ENCODE measurements at places on chromosomes 2 and 18.

DNA sequence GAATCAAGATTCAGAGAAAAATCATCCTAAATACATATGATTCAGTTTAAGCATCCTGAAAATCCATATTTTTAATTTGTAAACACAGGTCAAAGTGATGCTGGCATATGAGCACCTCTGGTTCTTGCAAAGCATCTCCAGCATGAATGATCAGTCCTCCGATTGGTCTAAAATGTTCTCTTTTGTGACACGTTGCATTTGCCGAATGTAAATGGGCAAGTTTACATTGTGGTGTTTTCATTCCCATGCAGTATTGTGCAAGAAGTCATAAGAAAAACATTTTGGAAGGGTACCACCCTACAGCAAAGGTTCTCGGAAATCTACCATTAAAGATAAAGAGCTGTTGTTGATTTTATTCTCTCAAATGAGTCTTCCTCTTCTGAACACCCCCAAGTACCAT is 108.0 kb upstream of the UNC80 start:
- no peak for DNase-seq

DNA sequence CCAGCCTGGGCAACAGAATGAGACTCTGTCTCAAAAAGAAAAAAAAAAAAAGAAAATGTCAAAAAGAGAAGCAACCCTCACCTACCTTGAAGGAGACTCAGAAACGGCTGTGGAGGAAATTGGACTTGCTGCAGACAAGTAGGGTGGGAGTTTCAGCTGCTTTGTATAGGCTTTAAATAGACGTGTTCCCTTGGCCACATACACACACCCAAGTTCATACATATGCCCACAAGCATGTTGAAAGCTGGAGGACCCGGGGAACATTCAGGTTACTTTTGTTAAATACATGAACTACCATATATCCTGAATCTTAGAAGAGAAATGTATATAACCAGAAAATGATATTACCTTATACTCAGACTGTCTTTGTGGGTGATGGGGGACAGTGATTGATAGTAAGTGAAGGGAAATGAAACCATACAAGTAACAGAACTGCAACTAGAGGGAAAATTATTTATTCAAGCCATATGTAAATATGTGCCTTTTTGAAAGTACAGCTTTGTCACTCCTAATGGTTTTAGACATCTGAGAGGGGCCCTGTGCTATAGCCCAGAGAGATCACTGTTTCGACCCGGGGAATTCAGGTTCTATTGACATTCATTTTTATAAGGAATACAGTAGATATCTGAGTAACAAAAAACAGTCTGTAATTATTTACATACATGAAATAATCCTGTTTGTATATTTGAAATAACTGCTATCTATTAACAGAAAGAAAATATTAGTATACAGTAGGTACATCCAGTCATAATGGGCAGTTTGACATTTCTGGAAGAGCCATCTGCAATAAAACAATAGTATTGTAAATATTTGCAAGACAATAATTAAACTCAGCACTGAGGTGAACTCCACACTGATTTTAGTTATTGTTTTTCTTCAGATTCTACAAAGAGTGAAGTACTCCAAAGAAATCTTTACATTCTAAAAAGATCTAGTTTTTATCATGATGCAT is 48.0 kb upstream of the TGIF1 start:
- no peak for DNase-seq

- no peak for DNase-seq
These were observed 73.6 kb downstream of the ST6GAL2 start for GRCh38 chr2:106812383-106812782.

- peak; percentile 2 for DNase-seq
These were observed 81.7 kb downstream of the COL4A4 start for GRCh38 chr2:227082286-227082685.

DNA sequence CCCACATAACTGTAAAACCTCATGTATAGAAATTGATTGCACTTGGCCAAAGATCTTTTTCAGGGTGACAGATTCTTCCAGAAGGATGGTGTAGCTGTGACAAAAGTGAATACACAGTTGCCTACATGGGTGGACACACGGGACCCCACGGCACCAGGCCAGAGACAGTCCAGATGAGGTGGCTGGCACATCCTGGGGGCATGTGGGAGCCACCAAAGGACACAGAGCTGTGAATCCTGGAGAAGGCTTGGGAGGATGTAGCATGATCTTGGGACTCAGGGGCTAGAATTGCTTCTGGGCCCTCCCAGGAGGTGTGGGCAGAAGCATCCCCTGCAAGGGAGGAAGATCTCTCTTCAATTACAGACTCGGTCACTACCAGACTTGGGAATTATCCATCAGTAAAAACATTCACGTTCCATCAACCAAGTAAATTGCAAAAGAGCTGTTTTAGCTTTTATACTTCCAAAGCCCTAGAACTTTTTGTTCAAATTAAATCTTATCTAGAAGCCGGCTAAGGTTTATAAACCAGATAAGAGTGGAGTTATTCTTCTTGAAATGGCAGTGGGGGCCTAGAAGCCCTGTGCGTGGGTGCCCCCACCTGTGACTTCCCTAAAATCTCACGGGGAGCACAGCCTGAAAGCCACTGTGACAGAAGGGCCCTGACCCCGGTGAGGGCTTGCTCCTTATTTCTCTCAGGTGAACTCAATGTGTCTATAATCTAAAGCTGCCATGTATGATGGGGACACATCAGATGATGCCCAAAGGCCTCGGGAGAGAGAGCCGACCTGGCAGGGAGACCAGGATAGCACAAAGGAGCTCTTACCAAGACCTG is 81.7 kb downstream of the SEPTIN10 start:
- no peak for DNase-seq

DNA sequence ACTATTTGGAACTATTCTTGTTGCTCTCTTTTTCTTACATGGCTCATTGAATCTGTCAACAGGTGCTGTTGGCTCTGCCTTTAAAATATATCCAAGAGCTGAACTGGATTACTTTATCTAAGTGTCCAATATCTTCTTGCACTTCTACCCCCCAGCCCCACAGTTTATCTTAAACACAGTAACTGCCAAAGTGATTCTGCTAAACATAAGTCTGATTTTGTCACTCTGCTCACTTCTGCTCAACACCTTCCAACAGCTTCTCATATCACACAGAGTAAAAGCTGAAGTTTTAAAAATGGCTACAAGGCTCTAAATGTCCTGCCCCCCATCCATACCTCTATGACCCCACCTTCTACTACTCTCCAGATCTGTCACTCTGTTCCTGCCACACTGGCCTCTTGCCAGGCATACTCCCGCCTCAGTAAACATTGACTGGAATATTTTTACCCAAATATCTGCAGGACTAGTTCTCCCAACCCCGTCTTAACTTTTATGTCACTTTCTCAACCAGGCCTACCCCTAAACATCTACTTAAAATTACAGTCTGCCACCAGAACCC is 130.7 kb downstream of the CCDC148 start:
- DNase-seq: no peak

DNA sequence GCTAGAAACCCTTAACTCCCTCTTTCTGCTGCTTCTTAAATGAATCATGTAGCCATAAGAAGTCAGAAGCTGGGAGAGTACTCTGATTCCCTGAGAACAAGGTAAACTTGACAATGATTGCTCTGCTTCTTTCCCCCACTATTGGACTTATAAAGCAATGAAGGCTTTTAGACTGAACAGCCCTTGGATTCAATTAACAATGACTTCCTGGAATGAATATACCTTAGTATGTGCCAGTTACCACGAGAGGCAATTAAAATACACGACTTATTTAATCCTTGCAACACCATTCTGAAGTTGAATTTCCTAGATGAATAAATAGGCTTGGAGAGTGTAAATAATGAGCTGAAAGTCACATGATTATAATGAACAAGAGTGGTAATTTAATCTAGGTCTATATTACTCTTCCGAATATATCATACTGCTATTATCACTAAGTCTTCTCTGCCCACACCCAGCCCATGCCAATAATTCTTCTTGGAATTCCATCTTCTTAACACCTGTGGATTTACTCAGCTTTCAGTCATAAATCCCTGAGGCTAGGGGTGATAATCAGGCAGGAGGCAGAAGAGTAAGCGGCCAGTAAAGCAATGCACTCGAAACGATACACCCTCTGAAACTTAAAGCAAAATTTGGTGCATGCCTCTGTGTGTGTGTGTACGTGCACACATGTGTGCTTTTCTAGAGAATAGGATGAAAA is 170.2 kb downstream of the ATAD2B start:
- DNase-seq: no peak

DNA sequence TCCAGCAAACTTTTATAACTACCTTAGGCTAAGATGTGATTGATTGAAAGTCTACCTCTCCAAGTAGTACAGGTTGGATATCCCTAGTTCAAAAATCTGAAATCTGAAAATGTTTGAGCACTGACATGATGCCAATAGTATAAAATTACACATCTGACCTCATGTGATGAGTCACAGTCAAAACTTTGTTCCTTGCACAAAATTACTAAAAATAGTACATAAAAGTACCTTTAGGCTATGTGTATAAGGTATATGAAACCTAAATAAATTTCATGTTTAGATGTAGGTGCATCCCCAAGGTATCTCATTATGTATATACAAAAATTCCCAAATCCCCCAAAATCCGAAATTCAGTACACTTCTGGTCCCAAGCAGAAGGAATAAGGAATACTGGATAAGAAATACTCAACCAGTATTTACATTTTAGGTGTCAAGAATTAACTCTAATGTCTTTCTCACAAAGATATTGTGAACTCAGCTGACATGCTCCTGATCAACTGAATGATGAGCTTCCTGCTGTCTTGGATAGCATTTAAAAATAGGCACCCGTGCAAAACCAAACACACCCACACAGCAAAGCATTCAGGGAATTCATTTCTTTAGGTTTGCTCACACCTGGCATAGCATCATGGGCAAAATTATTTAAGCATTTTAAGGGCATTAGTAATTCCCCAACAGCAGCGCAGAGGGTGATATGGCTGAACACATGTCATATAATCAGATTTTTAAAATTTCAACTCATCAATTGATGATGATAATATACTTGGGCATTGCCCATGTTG is 497.4 kb upstream of the MEIS1 start:
- no peak for DNase-seq

- DNase-seq: no peak
These were observed 53.9 kb upstream of the PXDN start for GRCh38 chr2:1798115-1798784.

GRCh38 chr18:48129621-48130082 is 199.2 kb upstream of the SMAD2 start:
- DNase-seq: no peak

DNA sequence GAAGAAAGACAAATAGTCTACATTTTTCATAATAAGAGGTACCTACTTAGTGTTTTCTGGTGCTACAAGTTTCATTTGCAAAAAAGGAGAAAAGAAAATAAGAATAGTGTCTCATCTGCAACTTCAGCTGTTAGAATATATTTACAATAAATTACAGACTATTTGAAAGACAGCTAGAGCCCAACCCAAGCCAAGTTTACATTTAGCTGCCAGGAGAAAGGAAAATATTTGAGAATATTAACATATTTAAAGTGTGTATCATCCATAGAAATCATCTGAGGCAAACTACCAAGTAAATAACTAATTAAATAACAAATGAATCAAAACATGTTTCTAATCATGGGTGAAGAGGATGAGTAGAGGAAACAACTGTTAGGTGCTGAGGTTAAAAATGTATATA is 209.2 kb upstream of the ZSWIM2 start:
- no peak for DNase-seq

- DNase-seq: peak; percentile 17
These were observed 6.5 kb upstream of the WNT6 start for GRCh38 chr2:218852911-218853667.

DNA sequence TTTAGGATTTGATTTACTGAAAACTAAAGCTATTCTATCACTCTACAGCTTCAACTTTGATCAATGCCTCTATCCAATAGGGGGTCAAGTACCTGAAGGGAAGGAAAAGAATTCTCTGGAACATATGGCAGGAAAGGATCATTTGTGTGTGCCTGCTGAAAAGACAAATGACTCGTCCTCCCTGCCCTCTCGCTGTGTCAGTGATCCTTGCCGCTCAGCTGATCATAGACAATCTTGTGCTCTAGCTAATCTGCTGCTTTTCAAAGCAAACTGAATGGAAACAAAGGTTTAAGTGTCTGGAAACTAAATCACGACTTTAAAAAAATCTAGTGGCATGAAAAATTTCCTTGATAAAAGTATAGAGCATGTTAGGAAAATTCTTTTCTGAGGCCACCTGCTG is 75.6 kb upstream of the CPO start:
- DNase-seq: no peak
